ENCODE measurements at places on chromosomes 2 and 18.

DNA sequence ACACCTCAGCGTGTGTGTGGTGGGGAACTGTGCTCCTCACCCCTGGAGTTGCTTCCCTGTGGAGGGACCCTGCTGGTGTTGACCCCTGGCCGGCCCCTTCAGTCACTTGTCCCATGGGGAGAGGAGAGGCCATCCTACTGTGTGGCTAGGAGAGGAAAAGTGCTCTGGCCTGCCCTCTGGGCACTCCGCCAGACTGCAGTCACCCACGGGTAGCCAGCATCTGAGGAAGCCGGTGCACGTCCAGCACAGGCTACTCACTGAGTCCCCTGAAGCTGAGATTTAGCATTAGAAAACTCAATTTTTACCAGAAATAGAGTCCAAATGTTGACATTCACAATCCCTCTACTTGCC, 211.5 kb upstream of the RAB6C start:
- DNase-seq = no peak

- no peak for DNase-seq
These were observed 138.4 kb downstream of the GALNT3 start for GRCh38 chr2:165655661-165656060.

- no peak for DNase-seq
These were observed 24.8 kb downstream of the ATF2 start for GRCh38 chr2:175143191-175143590.

DNA sequence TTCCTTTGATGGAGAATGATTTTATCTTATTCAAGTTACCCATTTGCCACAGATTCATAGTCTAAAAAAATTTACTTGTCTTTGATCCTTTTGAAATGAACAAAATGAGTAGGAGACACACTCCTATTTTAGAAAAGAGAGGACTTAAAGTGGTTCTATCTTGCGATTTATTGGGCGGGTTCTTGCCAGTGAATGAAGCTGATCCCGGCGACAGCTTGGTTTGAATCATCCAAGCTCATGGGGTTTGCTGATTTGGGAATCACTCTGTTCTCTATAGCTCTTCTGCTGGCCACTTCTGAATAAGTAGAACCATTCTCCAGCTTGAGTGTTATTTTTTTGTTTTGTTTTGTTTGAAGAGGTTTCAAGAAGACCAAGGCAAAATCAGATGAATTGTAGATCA, 25.5 kb upstream of the PPP1CB start:
- no peak for DNase-seq

- DNase-seq = no peak
These were observed 50.3 kb downstream of the MTERF4 start for GRCh38 chr2:241051578-241052487.

DNA sequence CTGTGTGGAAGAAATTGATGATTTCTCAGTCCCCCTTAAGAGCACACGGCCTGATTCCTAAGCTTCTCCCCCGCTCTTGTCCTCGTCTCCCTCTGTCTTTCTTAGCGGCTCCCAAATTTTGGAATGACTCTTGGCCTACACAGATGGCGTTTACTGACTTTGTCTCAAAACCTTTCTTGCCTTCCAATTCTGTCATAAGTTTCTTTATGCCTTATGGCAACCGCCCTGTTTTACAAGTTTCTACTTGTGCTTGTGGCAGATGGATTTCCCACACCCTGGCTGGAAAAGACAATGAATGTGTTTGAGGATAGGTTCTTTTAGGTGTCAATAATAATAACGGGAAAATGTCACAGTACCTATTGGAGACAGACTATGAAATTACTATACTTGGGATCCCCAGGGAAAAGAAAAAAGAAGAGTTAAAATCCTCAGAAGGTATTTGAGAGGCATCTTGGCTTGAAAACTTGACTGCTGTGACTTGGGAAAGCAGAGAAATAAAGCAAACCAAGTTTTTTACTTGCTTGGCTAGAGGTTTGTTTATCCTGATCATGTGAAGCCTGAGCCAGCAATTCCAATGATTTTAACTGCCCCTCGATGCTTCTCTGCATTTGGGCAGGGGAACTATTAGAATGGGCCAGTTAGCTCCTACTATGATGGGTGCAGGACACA, 276.4 kb downstream of the HRH4 start:
- DNase-seq = no peak

Data from GM12892 (cell line).